Activated T-helper 2 cell treated with anti-CD3 and anti-CD28 coated beads, Interferon-gamma antibody, Interleukin-2, Interleukin-4, amounts not matched to agents 10 μg/mL and 5 μg/mL and 100 μg/mL, durations not matched to agents 14 hours and 24 hours and 36 hours (primary cell): ENCODE measurements at places on chromosomes 12 and 14.
A peak's percentile ranks its signal among the peaks of the same experiment; 100 is the strongest.

GRCh38 chr14:57085801-57086200 is 182.9 kb downstream of the EXOC5 start:
- DNase-seq = no peak
- H3K27me3 ChIP-seq = no peaks in the 10 kb centered on the region
- H3K36me3 ChIP-seq = no peaks in the 10 kb centered on the region
- H3K4me3 ChIP-seq = no peak overlapping the region

DNA sequence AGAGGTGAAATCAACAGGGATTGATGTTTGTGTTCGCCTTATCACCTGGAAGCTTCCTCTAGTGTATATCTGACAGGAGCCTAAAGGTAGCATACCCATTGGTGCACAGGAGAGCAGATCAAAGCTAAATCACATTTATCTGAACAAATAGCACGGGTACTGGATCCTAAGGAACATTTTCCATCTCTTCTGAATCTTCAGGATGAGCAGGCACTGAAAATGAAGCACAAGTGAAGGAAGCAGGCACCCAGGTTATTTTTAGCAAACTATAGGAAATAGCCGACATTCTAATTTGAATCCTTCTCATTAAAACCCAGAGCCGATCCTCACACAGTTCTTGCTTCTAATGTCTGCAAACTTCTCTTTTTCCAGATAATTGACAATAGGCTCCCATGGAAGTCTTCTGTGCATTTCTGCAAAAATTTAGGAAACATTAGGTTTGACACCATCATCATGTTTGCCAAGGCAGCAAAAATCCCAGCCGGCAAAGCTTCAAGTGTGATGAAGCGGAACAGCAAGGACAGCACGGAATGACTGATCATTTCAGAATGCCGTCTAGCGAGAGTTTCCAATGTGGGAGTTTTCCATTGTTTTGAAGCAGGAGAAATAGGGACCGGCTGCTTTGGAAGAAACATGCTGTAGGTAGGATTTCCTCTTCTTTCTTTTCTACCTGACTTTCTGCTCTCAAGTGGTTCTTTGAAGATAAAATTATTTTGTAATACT is 24.3 kb upstream of the RGS6 start:
- H3K27me3 ChIP-seq = peaks cover 28% of the 10 kb centered on the region
- no peaks in the 10 kb centered on the region for H3K36me3 ChIP-seq
- H3K27ac ChIP-seq = no peak overlapping the region
- no peak for DNase-seq

- peaks cover 43% of the 10 kb centered on the region for H3K36me3 ChIP-seq
- no peak overlapping the region for H3K4me3 ChIP-seq
- no peak overlapping the region for H3K27ac ChIP-seq
- H3K27me3 ChIP-seq = peaks cover 4% of the 10 kb centered on the region
- peaks cover 14% of the 10 kb centered on the region for H3K4me1 ChIP-seq
- no peak for DNase-seq
Observed at GRCh38 chr12:89593233-89593632, 67.4 kb upstream of the POC1B start.

- no peak overlapping the region for H3K4me3 ChIP-seq
- H3K27ac ChIP-seq = no peak overlapping the region
- peaks cover 22% of the 10 kb centered on the region for H3K36me3 ChIP-seq
- H3K4me1 ChIP-seq = peaks cover 14% of the 10 kb centered on the region
Observed at GRCh38 chr12:51128919-51129318, 44.0 kb downstream of the TFCP2 start.

GRCh38 chr12:89479982-89480381 is 44.6 kb downstream of the GALNT4 start:
- no peaks in the 10 kb centered on the region for H3K27me3 ChIP-seq
- no peak for DNase-seq
- H3K36me3 ChIP-seq = peaks cover 22% of the 10 kb centered on the region
- no peak overlapping the region for H3K4me3 ChIP-seq

DNA sequence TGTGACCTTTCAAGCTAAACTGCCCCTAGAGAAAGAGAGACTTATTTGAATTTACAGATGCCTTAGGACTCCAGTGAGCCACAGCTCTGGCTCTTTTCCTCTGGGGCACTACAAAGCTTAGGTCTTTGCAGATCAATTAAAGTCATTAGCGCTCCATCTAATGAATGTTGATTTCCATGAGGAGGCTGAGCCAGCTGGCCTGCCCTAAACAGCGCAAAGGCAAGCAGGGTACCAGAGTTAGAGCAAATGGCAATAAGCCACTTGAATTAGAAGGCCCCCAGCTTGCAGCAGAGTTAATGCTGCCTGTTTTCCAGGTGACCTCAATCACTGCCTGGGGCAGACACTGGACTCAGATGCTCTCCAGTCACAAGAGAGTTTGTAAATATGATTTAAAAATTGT is 695.3 kb downstream of the DIO2 start:
- no peak overlapping the region for H3K27ac ChIP-seq
- H3K27me3 ChIP-seq = no peaks in the 10 kb centered on the region
- no peak for DNase-seq
- H3K4me3 ChIP-seq = no peak overlapping the region

- H3K4me3 ChIP-seq = no peak overlapping the region
- no peak for DNase-seq
- peak overlapping the region; percentile 59 for H3K27ac ChIP-seq
- H3K27me3 ChIP-seq = peaks cover 95% of the 10 kb centered on the region
Observed at GRCh38 chr14:36660736-36661505, 739 bp upstream of the PAX9 start.

DNA sequence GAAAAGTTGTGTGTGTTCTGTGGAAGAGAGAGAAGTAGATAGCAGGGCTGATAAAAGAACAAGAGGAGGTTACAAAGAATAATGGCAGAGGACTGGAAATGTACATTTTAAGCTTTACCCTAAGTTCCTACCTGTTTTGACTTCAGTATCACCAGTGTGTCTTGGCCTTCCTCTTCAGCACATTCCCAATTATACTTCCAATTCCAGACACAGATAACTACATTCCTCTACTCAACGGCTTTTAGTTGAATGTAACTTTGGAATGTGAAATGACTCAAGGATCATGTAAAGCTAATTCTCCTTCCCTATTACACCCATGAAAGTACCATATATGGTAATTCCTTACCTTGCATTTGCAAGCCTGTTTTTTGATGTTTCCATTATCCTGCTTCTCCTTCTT is 5.0 kb downstream of the MGST1 start:
- no peaks in the 10 kb centered on the region for H3K4me1 ChIP-seq
- DNase-seq = no peak
- H3K4me3 ChIP-seq = no peak overlapping the region

GRCh38 chr14:22432348-22432976 is 156.6 kb downstream of the DAD1 start:
- H3K27ac ChIP-seq = no peak overlapping the region
- H3K27me3 ChIP-seq = no peaks in the 10 kb centered on the region
- no peaks in the 10 kb centered on the region for H3K4me1 ChIP-seq
- no peak for DNase-seq
- H3K36me3 ChIP-seq = no peaks in the 10 kb centered on the region

- no peaks in the 10 kb centered on the region for H3K27me3 ChIP-seq
- peaks cover 44% of the 10 kb centered on the region for H3K4me1 ChIP-seq
- no peak overlapping the region for H3K27ac ChIP-seq
- H3K36me3 ChIP-seq = peaks cover 45% of the 10 kb centered on the region
Observed at GRCh38 chr14:71586131-71586897, 345.9 kb upstream of the RGS6 start.

DNA sequence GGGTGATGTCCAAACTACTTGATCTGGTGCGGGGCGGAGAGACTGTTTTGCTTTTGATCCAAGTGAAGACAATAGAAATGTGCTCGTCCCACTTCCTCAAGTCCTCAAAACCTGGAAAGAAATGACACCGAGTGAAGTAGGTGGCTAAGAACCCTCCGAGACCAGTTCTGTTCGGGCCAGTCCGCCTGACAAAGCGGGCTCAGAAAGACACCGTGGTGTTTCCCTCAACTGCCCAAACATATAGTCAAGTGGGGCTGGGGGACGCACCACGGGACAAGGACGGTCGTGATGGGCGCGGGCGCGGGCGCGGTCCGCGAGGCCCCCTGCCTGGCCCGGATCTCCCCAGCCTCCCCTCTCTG is 1.6 kb downstream of the PHLDA1 start:
- H3K27ac ChIP-seq = peak overlapping the region; percentile 97
- peaks cover 65% of the 10 kb centered on the region for H3K36me3 ChIP-seq
- peaks cover 55% of the 10 kb centered on the region for H3K4me1 ChIP-seq
- no peaks in the 10 kb centered on the region for H3K27me3 ChIP-seq

DNA sequence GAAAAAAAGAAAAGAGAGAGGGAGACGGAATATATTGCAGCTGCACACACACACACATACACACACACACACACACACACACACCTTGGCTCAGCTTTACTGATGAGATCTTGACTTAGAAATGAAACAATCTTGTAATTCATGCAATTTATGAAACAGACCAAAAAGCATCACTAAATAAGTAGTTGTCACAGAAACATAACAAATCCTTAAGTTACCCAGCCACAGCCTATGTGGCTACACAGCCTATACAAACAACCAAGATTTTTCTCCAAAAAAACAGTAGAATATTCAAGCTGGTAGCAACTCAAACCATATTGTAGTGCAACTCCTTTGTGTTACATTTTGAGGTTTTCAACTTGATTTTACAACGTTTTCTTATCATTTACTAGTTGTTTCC is 37.9 kb upstream of the GNG2 start:
- peaks cover 12% of the 10 kb centered on the region for H3K27me3 ChIP-seq
- H3K4me1 ChIP-seq = no peaks in the 10 kb centered on the region
- no peak overlapping the region for H3K27ac ChIP-seq
- no peak overlapping the region for H3K4me3 ChIP-seq
- no peaks in the 10 kb centered on the region for H3K36me3 ChIP-seq
- no peak for DNase-seq

GRCh38 chr12:12171991-12172511 is 94.8 kb downstream of the LRP6 start:
- H3K36me3 ChIP-seq = no peaks in the 10 kb centered on the region
- peak; percentile 16 for DNase-seq
- H3K4me3 ChIP-seq = no peak overlapping the region
- no peak overlapping the region for H3K27ac ChIP-seq
- peaks cover 13% of the 10 kb centered on the region for H3K4me1 ChIP-seq
- peaks cover 58% of the 10 kb centered on the region for H3K27me3 ChIP-seq

DNA sequence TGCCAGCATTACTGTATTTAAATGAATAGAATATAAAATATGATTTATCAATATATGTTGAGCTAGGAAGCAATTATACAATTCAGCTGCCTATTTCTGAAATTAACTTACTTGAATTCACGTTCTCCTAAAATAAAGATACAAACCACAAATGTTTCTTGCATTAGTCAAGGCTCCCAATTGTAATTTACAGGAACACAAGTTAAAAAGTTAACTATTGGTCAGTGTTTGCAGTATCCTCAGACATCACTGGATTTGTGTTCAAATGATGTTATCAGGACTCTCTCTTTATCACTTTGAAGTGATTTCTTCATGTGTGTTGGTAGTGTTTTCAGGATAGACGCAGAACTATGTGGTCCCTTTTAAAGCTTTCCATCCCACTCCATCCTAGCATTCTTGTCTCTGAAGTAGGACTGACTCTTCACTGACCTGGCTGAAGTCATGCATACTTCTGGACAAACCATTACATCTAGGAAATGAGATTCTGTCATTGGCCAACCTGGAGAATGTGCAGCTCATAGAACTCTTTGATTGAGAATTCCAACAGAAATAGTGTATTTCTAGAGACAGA is 156.1 kb downstream of the KICS2 start:
- no peak overlapping the region for H3K27ac ChIP-seq
- H3K36me3 ChIP-seq = no peaks in the 10 kb centered on the region
- DNase-seq = no peak
- H3K4me3 ChIP-seq = no peak overlapping the region
- no peaks in the 10 kb centered on the region for H3K4me1 ChIP-seq

DNA sequence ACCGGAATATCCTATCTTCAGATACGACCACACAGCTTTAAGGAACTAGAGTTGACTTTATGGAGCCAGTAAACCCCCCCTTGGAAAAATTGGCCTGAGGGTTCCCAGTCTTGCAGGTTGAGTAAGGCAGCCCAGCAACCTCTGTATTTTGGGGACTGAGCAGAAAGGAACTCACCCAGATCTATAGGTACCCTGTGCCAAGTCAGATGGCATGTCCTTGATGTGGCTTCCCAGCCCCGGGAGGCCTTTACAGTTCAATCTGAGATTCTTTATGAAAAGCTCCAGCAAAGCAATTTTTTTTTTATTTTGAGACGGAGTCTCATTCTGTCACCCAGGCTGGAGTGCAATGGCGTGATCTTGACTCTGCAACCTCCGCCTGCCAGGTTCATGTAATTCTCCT is 27.6 kb downstream of the TMEM121 start:
- H3K4me3 ChIP-seq = no peak overlapping the region
- DNase-seq = no peak
- no peaks in the 10 kb centered on the region for H3K4me1 ChIP-seq
- H3K27me3 ChIP-seq = peaks cover 2% of the 10 kb centered on the region

GRCh38 chr12:24815114-24815423 is 133.8 kb downstream of the BCAT1 start:
- H3K27me3 ChIP-seq = peaks cover 2% of the 10 kb centered on the region
- no peaks in the 10 kb centered on the region for H3K36me3 ChIP-seq
- H3K4me1 ChIP-seq = peaks cover 17% of the 10 kb centered on the region
- peak overlapping the region; percentile 71 for H3K4me3 ChIP-seq
- DNase-seq = no peak
